ENCODE measurements at places on chromosomes 6 and 20.

- no peak for DNase-seq
These were observed 87.8 kb downstream of the HFE start for GRCh38 chr6:26175033-26175427.

DNA sequence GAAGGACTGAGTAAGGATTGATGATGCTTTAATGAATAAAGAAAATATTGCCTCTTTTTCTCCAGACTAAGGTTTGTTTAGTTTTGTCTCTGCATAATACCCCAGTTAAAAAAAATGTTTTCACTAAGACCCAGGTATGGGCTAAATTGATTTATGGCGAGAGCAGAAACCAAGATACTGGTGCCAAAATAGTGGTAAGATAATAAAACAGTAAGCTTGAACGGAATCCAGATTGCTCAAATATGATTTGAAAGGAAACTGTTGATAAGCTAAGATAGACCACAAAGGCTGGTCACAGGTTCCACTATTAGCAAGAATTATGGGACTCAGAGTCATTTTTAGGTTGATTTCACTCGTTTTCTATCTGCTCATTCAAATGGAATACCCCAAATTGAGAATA is 831.2 kb downstream of the EPHA7 start:
- no peak for DNase-seq

DNA sequence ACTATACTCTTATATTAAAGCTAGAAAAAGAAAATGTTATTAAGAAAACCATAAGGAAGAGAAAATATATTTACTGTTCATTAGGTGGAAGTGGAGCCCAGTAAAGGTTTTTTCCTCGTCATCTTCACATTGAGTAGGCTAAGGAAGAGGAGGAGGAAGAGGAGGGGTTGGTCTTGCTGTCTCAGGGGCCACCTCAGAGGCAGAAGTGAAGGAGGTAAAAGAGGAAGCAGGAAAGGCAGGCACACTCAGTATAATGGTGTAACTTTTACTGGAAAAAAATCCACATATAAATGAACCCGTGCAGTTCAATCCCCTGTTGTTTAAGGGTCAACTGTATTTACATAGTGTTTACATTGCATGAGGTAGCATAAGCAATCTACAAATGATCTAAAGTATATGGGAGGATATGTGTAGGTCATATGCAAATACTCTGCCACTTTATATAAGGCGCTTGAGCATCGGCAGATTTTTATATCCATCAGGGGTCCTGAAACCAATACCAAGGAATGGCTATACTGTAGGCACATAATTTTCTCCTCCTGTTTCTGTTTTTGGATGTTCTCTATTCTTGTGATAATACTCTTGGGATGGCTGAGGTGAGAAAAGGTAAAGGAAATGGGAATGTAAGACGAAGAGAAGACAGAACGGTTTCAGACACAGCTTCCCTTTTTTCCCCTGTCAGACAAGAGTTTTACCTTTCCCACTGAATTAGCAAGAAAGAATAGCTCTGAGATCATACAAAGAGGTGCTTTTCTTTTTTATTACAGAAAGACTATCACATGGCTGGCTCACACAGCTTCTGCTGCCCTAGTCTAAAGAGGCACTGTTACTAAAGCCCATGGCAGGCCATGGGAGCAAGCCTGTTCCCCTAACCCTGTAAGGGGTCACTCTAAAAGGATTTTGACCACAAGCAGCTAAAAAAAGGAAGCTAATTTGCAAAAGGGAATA is 59.9 kb downstream of the NUDT3 start:
- DNase-seq: no peak

DNA sequence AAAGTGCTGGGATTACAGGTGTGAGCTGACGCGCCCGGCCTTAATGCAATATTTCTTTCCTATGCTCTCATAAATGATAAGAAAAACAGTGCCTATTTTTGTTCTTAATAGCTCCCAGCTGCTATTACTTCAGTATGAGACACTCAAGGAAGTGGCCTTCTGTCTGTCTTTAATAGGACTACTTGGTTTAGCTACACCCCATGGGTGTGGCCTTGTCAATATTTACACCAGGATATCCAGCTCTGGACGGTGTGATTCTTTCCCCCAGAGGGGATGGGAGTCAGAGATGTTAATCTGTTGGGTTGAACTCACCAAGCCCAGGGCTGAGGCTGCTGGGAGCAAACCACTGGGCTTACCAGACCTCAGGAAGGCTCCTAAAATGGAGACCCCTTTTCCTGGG is 134.2 kb downstream of the CEP57L1 start:
- no peak for DNase-seq

GRCh38 chr20:62935204-62935967 is 2.6 kb upstream of the GID8 start:
- no peak for DNase-seq

GRCh38 chr20:35436177-35436573 is 1.9 kb downstream of the GDF5 start:
- DNase-seq: no peak

GRCh38 chr6:37690964-37691735 is 6.5 kb downstream of the MDGA1 start:
- DNase-seq: no peak

GRCh38 chr6:100382031-100382430 is 82.7 kb downstream of the SIM1 start:
- DNase-seq: no peak

DNA sequence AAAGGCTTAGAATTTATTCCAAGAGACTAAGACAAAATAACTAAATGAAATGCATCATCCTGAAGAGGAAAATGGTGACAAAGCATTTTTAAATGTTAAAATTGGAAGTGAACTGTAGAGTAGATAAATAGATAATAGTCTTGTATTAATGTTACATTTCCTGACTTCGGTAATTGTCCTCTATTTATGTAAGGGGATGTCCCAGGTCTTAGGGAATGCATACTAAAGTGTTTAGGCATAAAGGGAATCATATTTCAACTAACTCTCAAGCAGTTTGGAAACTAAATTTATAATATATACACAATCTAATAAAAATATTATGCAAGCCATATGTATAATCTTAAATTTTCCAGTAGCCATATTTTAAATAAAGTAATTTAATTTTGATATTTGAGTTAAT is 159.3 kb downstream of the WDR27 start:
- no peak for DNase-seq

DNA sequence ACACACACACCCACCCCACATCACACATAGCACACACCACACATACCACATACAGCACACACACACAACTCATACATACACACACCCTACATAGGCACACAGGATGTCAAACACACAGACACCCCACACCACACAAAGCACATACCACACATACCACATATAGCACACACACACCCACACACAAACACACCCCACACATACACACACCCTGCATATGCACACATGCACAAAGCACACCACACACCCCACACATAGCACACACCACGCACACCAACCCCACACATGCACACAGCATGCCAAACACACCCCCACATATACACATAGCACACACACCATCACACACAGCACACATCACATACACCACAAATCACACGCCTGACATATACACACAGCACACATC is 79.1 kb downstream of the RAMACL start:
- no peak for DNase-seq

- no peak for DNase-seq
These were observed 67.1 kb downstream of the EPB41L2 start for GRCh38 chr6:130995783-130996447.

DNA sequence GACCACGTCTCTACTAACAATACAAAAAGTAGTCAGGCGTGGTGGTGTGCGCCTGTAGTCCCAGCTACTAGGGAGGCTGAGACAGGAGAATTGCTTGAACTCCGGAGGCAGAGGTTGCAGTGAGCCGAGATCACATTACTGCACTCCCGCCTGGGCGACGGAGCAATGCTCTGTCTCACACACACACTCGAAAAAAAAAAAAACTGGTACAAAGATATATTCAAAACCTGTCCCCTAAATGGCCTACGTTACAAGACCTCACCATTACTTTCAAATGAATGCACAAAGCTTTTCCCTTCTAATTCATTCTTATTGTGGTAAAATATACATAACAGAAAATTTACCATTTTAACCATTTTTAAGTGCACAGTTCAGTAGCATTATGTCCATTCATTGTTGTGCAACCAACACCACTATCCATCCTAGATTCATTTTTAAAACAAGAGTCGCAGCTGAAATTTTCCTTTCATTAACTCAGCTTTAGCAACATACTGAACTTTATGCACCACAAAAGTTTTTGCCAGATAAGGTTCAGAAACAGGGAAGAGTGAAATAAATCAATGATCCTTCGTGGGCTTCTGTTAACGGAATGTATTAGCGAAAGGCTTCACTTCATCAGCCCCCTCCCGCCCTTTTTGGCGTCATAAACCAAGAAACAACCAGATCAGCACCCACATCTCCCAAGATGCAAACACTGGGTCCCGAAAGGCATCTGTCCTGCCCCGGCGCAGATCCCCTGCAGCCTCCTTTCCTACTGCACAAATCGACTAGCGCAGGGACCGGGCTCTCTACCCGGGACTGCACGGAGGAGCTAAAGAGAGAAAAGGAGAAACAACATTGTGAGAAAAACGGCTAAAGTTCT is 825 bp upstream of the FAM135A start:
- DNase-seq: no peak

- no peak for DNase-seq
These were observed 160.8 kb upstream of the TNFAIP3 start for GRCh38 chr6:137706083-137706750.

GRCh38 chr6:89013438-89013837 is 50.0 kb upstream of the RNGTT start:
- no peak for DNase-seq

- no peak for DNase-seq
These were observed 174.4 kb upstream of the NOX3 start for GRCh38 chr6:155630085-155630484.

DNA sequence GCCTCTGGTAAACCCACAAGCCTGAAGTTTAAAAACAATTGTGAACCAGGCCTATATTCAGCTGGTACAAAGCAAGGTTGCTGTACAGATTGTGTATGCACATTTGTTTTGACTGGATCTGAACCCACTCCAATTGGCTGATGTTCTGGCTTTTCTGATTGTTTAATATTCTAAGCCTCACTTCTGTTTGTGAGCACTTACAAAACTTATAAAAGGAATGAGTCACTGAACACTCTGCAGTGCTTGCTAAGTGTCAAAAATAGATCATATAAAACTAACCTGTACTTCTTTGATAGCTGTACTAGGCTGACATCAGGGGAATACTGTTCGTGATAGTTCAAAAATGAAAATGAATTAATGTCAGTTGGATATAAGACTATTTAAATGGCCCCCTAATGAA is 12.1 kb downstream of the COL21A1 start:
- no peak for DNase-seq

DNA sequence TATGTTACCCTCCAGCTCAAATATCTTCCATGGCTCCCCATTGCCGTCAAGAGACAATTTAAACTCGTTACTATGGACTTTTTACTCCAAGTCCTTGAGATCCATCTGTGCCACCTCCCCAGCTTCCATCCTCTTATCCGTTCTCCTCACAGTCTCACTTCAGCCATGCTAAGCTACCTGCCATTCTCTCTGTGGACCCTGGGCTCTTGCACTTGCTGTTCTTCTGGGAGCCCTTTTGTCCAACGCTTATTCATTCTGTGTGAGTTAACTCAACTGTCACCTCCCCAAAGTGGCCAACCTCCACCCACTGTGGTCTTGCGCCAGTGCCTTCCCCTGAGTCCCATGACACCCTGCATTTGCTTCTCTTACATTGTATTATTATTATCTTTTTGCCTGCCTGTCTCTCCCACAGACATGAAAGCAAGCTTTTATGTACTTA is 132.4 kb downstream of the BCAS1 start:
- DNase-seq: no peak

DNA sequence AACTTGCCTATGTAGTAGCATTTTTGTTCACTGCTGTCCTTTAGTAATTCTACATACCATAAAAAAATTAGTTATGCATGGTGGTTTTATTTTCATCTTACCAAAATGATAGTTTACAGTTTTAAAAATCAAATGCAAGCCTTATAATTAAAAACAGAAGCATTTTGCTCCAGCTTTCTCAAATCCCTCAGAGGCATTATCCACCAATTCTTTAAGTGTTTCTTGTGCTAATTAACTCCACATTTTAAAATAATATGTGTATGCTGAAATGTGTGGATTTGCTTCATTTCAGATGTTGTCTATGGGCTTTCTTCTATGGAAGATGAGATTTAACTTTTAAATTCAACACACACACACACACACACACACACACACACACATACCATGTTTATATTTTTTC is 49.3 kb downstream of the PCSK2 start:
- no peak for DNase-seq

- DNase-seq: no peak
These were observed 67.5 kb upstream of the COL21A1 start for GRCh38 chr6:56314683-56315523.

- no peak for DNase-seq
These were observed 76.3 kb upstream of the SIRPA start for GRCh38 chr20:1818895-1819294.

GRCh38 chr20:63635431-63636141 is 8.7 kb upstream of the GMEB2 start:
- DNase-seq: no peak

GRCh38 chr20:58618351-58619076 is 32.6 kb upstream of the STX16 start:
- no peak for DNase-seq

GRCh38 chr20:3276680-3277015 is 37.7 kb upstream of the SLC4A11 start:
- DNase-seq: no peak

DNA sequence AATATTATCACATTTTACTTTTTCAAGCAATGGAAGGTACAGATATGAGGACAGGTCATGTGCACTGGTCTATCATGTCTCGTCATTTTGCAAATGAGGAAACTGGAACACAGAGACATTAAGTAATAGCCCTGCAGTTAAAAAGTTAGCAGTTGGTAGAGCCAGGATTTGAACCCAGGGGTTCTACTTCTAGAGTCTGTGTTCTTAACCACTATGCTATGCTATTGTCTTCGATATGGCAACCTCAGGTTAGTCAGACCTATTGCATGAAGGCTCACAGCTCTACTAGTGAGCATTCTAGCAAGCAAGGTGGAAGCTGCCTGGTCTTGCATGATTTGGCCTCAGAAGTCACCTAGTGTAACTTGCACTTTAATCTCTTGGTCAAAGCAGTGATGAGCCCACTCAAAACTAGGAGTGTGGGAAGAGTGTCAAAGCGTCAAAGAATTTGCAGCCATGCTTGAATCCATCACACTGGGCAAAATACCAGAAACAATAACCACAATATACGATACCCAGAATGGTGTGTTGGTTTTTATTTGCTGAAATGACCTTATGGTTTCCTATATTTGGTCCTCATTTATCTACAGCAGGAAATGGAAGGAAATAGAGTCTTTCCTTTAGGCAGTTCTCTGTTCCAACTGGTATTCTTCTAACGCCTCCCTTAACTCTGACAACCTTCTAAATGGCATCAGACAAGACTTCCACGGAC is 20.4 kb upstream of the BMP2 start:
- no peak for DNase-seq

DNA sequence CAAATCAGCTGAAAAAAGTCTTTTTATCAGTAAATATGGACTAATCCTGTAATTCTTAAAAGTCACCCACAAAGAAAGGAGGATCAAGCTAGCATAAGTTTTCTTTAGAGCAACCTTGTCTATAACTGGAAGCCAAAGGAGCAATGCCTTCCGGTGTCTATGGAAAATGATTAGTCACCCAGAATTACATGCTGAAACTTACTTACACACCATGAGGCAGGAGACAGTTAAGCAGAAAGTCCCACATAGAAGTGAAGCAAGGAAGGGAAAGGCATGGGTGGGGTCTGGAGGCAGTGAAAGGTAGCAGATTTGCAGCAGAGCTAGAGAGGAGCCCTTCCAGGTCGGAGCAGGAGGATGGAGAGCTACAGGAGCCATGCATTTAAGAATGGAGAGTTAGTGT is 153.7 kb upstream of the RIPOR2 start:
- no peak for DNase-seq

- DNase-seq: no peak
These were observed 293.0 kb upstream of the BTBD3 start for GRCh38 chr20:11624704-11625103.

Measured in stimulated activated CD8-positive, alpha-beta memory T cell treated with anti-CD3 and anti-CD28 coated beads, Interleukin-15, amount 100 ng/mL, for 4 hours (primary cell).